ENCODE measurements at places on chromosomes 11 and 22.

DNA sequence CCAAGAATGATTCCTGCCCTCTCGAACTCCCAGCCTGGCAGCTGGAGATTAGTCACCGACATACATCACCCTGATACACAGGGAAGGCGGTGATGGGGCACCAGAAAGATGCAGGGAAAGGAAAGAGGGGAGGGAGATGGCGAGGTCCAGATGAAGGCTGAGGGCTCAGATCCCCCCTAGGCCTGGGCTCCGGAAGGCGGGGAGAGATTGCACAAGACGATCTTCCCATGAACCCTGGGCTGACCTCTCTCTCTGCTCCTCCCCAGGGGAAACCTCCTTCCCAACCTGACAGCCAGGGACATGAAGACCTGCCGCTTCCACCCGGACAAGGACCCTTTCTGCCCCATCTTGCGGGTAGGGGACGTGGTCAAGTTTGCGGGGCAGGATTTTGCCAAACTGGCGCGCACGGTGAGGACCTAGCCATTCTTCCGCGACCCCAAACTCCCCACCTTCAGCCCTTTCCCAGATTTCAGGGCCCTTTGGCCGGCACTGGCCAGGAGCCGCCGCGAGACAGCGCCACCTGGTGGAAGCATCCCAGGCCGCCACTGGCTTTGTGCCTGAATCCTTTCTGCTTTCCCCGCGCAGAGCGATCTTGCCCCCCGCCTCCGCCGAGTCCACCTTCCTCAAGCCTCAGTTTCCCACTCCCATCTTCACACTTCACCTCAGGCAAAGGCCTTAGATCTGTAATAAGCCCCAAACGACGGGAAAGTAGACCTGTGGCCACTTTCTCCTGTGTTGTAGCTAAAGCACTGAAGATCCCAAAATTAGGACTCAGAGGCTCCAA, 11.5 kb downstream of the P2RX3 start:
- no peaks in the 10 kb centered on the region for H3K4me1 ChIP-seq
- H3K36me3 ChIP-seq = no peaks in the 10 kb centered on the region
- H3K27me3 ChIP-seq = no peaks in the 10 kb centered on the region
- DNase-seq = peak; percentile 74
- H3K27ac ChIP-seq = no peak overlapping the region

DNA sequence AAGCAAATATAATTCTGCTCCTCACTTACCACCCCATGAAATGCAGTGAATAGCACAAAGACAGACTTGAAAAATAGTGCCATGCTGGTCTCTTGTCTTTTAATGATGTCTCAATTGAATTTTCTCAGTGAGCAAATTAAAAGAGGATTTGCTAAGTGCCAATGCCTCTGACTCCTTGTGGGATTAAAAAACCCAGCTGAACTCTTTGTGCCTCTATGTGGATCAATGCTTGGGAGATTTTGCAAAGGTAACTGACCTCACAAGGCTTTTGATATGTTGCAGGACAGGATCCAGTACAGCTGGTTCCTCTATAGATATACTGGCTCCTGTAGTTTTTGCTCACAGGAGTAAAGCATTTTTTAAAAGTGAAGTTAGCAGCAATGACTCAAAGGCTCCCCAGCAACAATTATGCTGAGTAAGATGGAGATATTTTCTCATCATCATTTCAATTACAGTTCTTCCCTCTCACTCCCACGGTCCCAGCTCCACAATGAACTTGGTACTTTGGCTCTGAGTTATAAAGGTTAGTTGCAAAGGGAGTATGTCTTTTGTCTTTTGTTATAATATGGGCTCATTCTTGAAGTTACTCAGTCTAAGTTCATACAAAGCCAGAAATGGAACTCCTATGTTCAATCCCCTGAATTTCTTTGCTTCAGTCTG, 471.5 kb downstream of the LRRC4C start:
- peaks cover 3% of the 10 kb centered on the region for H3K36me3 ChIP-seq
- no peaks in the 10 kb centered on the region for H3K4me1 ChIP-seq
- no peaks in the 10 kb centered on the region for H3K27me3 ChIP-seq
- DNase-seq = no peak
- no peak overlapping the region for H3K27ac ChIP-seq
- H3K4me3 ChIP-seq = no peak overlapping the region

DNA sequence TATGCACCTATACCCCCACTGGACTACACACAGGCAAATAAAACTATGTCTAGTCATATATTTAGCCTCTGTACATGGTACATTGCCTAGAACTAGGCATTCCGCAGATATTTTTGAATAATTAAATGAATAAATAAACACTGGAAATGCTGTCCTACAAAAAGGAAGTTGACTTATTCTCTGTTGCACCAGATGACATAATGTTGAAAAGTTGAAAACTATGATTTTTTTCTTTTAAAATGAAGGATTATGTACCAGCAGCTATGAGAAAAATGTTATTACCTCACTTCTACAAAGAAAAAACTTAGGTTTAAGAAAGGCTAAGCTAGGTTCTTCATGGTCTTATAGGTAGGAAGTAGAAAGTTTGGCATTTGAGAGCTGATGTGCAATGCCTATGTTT, 856.6 kb downstream of the METTL15 start:
- H3K36me3 ChIP-seq = no peaks in the 10 kb centered on the region
- H3K27me3 ChIP-seq = no peaks in the 10 kb centered on the region
- no peak overlapping the region for H3K27ac ChIP-seq
- H3K4me3 ChIP-seq = no peak overlapping the region
- H3K4me1 ChIP-seq = no peaks in the 10 kb centered on the region

GRCh38 chr11:85848006-85848405, 7.2 kb upstream of the CCDC83 start:
- no peak for DNase-seq
- no peaks in the 10 kb centered on the region for H3K36me3 ChIP-seq
- H3K27ac ChIP-seq = no peak overlapping the region
- H3K27me3 ChIP-seq = no peaks in the 10 kb centered on the region
- no peak overlapping the region for H3K4me3 ChIP-seq

- H3K27ac ChIP-seq = no peak overlapping the region
- DNase-seq = no peak
- no peaks in the 10 kb centered on the region for H3K36me3 ChIP-seq
- H3K4me3 ChIP-seq = no peak overlapping the region
Measured at GRCh38 chr22:36544107-36544620, 15.2 kb upstream of the EIF3D start.

DNA sequence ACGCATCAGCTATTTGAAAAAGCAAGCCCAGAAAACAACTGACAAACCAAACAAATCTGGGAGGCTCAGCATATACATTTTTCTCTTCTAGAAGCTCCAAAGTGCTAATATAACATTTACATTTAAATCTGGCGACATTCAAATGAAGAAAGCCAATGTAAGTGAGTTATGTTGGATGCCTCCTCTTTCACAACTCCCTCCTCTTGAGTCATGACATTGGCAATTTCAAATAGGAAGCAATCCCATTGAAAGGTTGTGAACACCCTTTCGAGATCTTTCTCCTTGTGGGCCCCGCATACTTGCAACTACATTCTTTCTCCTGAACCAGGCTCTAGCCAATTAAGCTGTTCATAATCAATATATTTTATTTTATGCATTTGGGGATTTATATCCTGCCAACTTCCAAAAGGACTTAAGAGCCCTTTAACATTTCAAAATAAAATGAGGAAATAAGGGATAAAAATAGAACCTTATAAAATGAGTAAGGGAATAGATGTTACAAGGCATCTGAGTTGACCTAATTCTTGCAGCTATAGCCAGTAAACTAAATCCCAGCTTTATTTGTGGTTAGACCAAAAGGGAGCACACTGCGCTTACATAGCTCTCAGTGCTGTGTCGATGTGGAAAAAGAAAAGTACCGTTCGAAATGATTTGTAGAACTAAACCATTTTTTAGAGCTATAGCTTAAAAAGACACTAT, 129.5 kb upstream of the SESN3 start:
- H3K36me3 ChIP-seq = no peaks in the 10 kb centered on the region
- H3K27me3 ChIP-seq = no peaks in the 10 kb centered on the region
- H3K4me1 ChIP-seq = peaks cover 33% of the 10 kb centered on the region
- H3K27ac ChIP-seq = no peak overlapping the region
- DNase-seq = no peak

DNA sequence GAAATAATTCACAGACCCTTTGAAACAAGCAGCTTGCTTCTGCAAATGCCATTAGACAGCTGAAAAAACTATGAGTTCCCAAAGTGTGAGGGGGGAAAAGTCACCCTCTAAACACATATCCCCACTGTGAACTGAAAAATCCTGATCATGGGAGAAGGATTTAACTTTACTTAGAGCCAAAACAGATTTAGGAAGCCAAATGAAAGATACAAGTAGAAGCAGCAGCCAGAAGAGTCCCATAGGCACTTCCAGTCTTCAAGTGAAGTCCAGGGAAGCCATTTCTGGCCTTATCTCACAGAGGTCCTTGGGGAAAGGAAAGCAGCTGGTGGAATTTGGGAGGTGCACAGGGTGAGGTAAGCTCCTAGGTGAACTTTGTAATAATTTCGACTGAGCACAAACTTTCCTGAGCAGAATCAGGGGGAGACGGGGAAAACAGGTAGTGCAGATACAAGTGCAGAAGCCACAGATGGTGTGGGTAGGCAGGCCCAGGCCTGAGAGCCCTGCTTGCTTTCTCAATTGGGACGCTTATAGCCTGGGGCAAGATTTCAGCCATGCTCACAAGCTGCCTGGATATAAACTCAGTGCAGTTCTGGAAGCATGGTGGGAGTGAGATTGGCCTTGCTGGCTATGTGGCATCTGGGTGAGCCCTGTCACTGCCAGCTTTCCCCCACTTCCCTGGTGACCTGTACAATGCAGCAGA, 44.8 kb downstream of the GAS2 start:
- no peaks in the 10 kb centered on the region for H3K36me3 ChIP-seq
- no peaks in the 10 kb centered on the region for H3K4me1 ChIP-seq
- H3K27me3 ChIP-seq = no peaks in the 10 kb centered on the region
- peak; percentile 9 for DNase-seq

DNA sequence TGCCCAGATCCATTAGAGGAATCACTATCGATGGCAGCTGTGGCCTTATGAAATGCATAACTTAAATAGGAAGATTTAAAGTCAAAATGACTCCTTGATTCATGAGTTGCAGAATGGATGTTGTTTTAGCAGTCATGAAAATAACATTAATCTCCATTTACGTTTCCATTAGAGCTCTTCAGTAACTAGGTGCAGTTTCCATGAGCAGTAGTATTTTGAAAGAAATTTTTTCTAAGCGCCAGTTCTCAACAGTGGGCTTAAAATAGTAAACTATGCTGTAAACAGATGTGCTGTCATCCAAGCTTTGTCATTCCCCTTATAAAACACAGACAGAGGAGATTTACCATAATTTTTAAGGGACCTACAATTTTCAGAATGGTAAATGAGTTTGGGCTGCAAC, 1414.1 kb downstream of the LRRC4C start:
- no peaks in the 10 kb centered on the region for H3K4me1 ChIP-seq
- H3K27ac ChIP-seq = no peak overlapping the region
- no peak overlapping the region for H3K4me3 ChIP-seq
- H3K27me3 ChIP-seq = no peaks in the 10 kb centered on the region
- no peak for DNase-seq

GRCh38 chr11:94775567-94776327, 7.6 kb downstream of the AMOTL1 start:
- H3K4me1 ChIP-seq = peaks cover 31% of the 10 kb centered on the region
- DNase-seq = no peak
- H3K27ac ChIP-seq = peak overlapping the region; percentile 33
- H3K27me3 ChIP-seq = no peaks in the 10 kb centered on the region
- no peaks in the 10 kb centered on the region for H3K36me3 ChIP-seq

GRCh38 chr11:17978553-17979287, 34.1 kb downstream of the SERGEF start:
- DNase-seq = peak; percentile 75
- no peak overlapping the region for H3K4me3 ChIP-seq
- no peaks in the 10 kb centered on the region for H3K36me3 ChIP-seq
- no peak overlapping the region for H3K27ac ChIP-seq
- H3K4me1 ChIP-seq = no peaks in the 10 kb centered on the region
- no peaks in the 10 kb centered on the region for H3K27me3 ChIP-seq

DNA sequence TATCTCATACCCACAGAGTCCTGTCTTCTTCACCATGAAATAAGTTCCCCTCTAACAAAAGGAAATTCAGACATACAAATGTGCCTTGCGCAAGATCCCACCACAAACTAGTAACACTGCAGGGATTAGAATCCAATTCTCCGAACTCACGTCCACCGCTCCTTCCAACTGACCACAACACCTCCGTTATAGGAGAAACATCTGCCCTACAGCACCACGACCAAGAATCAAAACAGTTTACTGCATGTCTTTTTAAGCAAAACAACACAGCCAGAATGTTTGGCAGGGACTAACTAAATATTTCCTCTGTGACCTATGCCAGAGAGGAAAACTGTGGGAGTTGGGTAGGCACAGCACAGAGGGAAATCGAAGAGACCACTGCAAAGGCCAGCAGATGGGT, 72.7 kb upstream of the AKIP1 start:
- H3K36me3 ChIP-seq = no peaks in the 10 kb centered on the region
- H3K27ac ChIP-seq = peak overlapping the region; percentile 87
- no peak overlapping the region for H3K4me3 ChIP-seq
- H3K4me1 ChIP-seq = peaks cover 29% of the 10 kb centered on the region
- DNase-seq = no peak
- no peaks in the 10 kb centered on the region for H3K27me3 ChIP-seq

DNA sequence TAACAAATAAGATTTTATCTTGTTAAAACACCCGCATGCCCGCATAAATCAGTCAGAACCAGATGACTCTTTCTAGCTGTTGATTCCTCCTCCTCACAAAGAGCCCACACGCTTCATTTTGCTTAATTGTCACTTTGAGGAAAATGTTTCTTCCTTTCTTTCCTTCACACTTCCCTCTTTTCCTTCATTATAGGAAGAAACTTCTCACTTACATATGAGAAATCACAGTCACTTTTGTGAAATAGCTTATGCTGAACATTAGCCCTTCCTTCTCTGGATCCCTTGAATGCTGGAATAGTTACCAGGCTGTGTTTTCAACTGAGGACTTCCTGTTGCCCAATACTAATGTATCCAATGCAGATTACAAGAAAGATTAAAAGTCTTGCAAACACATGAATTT, 5.8 kb downstream of the MS4A6E start:
- no peak for DNase-seq
- H3K27ac ChIP-seq = no peak overlapping the region
- H3K4me1 ChIP-seq = no peaks in the 10 kb centered on the region

DNA sequence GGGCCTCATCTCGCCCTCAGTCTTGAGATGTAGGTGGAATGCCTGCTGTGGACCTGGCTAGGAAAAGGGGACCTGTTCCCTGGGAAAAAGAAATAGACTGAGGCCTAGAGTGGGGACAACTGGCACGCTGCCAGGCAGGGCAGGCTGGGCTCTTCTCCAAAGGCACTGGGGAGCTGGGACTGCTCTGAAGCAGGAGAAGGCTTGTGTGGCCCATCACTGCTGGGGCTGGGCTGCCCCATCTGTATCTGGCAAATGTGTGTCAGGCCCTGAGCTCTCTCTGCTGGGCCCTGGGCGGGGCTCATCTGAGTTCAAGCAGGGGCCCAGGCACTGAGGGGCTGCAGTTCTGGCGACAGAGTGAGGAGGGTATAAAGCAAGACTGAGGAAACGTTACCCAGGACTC, 32.9 kb downstream of the ARVCF start:
- no peaks in the 10 kb centered on the region for H3K27me3 ChIP-seq
- no peaks in the 10 kb centered on the region for H3K36me3 ChIP-seq
- DNase-seq = no peak
- H3K4me3 ChIP-seq = no peak overlapping the region
- peaks cover 12% of the 10 kb centered on the region for H3K4me1 ChIP-seq
